Activated CD4-positive, alpha-beta T cell treated with anti-CD3 and anti-CD28 coated beads, Interleukin-2, amount 10 ng/mL, durations not matched to agents 7 days and 5 days (primary cell): ENCODE measurements at places on chromosomes 13 and 19.

DNA sequence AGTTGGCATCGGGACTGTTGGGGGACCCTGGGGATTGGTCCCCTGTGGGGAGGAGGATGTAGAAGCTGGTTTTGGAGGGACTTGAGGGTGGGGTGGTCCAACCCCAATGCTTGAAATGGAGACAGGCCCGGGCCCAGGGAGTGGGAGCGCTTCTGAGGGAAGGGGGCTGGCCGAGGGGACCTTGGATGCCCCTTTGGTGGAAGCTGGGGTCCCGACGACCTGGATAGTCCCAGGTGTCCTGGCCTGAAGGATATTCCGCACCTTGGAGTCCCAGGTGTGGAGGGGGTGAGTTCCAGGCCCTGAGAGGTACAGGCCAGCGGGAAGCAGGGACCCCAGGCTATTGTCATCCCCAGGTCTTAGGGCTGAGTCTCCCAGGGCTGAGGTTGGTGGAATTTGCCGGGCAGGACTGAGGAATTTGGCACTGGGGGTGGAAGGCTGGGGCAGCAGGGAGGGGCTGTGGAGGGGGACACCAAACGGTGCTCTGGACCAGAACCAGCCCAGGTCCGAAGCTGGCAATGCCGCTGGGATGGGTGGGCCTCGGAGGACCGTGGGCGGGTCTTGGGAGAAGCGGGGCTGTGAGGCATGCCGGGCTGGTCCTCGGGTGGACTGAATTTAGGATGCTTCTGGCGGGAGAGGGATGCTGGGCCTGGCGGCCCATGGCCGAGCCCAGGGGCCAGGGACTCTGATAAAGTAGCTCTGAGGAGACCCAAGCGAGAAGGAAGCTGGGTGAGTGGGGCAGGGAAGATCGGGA is 1.8 kb downstream of the HDGFL2 start:
- DNase-seq: no peak

- DNase-seq: no peak
Measured at GRCh38 chr13:53569453-53569852, 540.8 kb downstream of the OLFM4 start.

DNA sequence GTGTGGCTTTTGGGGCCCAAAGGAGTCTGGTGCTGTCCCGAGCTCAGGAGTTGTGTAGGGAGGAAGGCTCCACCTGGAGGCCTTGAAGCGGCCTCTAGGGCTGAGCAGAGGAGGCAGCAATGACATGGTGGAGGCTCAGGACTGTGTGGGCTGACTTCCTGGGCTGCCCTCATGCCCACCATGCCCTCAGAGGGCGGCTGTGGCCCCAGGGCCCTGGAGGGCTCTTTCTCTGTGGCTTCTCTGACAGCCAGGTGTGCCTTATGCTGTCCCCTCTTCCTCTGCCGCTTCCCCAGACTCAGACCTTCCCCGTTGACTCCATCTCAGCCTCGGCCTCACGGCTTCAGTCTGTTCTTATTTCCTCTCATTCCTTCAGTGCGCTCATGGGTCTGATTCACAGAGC is 35.5 kb upstream of the ANKRD10 start:
- DNase-seq: no peak

GRCh38 chr19:41449079-41449864 is 6.3 kb downstream of the ERICH4 start:
- DNase-seq: peak; percentile 75

- DNase-seq: no peak
Measured at GRCh38 chr13:33911521-33911920, 93.6 kb downstream of the RFC3 start.

DNA sequence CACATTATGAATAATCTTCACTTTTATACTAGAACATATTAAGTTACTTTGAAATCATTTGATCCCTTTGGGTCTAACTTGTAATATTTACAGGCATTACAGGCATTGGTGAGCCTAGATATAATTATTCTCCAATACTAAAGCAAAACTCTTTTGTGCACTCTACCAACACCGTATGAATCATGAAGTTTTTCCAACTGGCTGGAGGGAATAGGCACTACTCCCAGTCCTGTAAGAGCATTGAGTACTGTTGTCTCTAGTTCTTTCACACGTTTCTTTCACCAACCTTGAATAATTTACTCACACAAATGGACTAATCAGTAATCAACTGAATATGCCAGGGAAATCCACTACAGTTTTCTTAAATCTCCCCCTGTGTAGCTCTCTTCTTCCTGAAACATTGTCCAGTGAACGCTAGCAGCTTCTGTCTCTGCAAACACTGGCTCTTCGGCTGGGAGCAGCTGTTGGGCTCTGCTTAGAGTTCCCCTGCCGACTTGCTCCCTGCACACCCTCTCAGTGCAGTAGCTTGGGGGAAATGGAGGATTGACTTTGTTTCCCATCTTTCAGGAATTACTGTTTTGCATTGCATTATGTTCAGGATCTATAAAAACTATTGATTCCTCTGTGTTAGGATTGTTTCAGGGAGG is 476.7 kb downstream of the RFC3 start:
- no peak for DNase-seq

DNA sequence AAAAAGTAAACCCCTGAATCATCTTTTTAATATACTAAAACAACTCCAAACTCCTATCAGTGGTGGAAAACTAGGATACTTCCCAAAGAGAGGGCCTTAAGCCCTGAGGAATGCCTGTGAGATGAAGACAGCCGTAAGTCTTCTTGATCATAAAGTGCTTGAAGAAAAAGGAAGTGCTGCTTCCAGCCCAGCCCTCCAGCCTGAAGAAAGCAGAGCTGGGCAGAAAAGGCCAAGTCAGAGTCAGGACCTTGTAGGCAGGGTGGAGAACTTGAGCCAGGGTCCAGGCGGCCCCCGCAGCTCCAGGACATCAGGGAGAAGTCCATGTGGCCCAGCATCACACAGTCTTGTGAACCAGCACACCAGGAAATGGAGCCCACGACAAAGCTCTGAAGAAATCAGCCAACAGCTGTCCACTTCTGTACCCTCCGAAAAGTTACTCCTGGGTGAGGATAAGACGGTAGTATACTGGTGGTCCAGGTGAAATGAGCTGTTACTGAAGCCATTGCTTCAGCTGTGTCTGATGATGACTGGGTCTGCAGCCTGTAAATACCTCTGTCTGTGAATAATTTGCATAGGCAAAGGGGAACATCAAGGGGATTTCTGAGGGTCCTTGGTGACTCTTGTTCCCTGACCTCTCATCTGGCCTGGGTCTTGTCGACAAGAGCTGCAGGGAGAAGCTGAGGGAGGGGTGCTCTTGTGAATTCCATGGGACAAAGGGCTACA is 18.7 kb upstream of the CRYL1 start:
- DNase-seq: no peak

GRCh38 chr13:59345311-59345710 is 818.4 kb downstream of the DIAPH3 start:
- no peak for DNase-seq

GRCh38 chr13:30340331-30341250 is 33.2 kb upstream of the KATNAL1 start:
- no peak for DNase-seq

GRCh38 chr19:46601318-46602224 is at the start of gene CALM3:
TSS of gene CALM3 (plus strand) at chr19:46601330. CDS start at chr19:46601435, 105 bp downstream.
- no peak for DNase-seq

DNA sequence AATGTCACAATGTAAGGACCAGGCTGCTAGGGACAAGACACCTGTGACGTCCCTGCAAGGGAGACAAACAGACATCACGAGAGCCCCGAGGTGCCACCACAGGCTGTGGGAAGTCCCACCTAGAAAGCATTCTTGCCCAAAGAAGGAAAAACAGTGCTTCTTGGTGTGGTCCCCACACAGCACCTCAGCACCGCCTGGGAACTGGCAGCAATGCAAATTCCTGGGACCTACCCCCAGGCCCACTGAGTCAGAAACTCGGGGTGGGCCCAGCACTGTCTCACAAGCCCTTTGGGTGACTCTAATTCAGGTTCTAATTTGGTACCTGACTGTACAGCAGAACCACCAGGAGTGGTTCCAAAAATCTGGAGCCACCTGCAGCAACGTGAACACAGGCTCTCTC is 13.8 kb upstream of the CCNP start:
- no peak for DNase-seq

DNA sequence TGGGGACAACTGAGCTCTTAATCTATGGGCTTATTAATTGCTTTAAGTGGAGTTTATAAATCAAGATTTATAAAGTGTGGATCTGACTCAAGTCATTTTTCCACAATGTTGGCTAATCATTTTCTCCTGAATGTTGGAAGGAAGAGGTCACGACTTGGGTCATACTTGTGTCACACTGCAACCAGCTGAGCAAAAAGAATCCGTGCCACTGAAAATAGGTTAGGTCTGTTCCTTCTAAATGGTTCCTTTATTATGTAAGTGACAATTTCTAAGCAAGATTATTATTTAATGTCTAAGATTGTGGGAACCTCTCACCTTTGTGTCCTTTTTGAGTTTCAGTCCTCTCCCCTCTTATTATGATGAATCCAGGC is 178.6 kb downstream of the SHISA2 start:
- no peak for DNase-seq

GRCh38 chr13:68050761-68051160 is 820.6 kb upstream of the PCDH9 start:
- DNase-seq: no peak
